ENCODE measurements at places on chromosomes 5 and 9.

GRCh38 chr5:395156-395920 lies 47.6 kb upstream of the EXOC3 start:
- no peak for DNase-seq

GRCh38 chr5:58012102-58012501 lies 447.8 kb downstream of the PLK2 start:
- no peak for DNase-seq

DNA sequence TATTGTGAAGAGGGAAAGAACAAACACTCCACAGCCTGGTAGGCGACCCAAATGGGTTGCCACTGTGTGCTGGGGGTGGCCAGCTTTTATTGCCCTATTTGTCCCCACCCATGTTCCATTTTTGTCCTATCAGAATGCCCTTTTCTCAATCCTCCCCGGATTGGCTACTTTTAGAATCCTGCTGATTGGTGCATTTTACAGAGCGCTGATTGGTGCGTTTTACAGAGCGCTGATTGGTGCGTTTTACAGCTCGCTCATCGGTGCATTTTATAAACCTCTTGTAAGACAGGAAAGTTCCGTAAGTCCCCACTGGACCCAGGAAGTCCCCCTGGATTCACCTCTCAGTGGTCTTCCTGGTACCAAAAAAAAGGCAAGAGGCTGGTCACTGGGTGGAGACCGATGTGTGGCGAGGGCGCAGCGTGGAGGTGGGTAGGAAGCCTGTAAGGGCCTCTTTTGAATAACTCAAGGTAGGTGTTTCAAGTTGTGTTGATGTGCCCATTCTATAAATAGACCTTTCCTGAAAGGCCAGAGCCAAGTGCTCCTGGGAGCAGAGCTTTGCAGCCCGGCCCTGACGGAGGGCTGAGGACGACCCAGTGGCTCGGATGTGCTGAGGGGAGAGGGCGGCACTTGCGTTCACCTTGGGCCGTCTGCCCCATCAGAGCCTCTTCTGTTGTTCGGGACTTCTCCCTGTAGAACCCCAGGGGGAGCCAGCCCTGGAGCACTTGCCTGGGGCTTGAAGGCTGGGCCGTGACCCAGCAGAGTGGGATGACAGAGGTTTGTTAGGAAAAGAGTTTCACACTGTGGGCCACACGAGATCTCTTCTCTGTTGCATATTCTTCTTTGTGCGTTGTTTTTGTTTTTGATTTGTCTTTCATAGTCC lies 7.2 kb upstream of the GFPT2 start:
- DNase-seq, result no peak

GRCh38 chr5:170534177-170534576 lies 30.4 kb downstream of the KCNIP1 start:
- no peak for DNase-seq

GRCh38 chr5:103450333-103451061 lies 112.1 kb downstream of the NUDT12 start:
- DNase-seq, result no peak

DNA sequence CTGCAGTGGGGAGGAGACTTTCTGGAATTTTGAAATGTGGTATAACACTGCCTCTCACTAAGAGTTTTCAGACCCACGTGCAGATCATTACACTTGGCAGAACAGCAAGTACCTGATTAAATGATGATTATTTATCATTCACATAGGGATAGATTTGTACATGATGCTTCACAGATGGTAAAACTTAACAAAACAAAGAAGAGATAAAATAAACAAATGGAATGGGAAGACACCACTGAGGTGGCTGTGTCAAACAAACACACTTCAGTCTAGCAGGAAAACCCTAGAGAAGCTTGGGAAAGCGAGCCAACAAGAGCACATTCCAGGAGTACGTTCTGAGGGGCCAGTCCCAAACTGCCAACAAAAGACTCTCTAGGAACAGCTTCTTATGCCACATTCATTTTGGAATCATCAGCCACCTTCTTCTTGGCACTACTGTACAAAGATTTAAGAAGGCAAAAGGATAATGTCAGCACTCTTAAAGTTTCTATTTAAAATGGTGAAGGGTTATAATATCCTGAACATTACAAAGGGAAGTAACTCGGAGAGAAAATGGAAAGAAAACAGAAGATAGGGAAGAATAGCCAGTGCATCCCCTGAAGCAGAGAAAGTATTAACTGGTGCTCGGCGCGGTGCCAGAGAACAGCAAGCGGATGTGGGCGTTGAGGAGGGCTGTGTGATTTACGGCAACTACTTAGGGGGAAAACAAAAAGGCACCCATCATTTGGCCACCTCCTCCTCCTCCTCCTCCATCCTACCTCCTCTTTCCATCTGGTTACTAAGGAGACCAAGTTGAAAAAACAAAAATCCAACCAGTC lies 1.6 kb downstream of the MED27 start:
- peak; percentile 14 for DNase-seq

DNA sequence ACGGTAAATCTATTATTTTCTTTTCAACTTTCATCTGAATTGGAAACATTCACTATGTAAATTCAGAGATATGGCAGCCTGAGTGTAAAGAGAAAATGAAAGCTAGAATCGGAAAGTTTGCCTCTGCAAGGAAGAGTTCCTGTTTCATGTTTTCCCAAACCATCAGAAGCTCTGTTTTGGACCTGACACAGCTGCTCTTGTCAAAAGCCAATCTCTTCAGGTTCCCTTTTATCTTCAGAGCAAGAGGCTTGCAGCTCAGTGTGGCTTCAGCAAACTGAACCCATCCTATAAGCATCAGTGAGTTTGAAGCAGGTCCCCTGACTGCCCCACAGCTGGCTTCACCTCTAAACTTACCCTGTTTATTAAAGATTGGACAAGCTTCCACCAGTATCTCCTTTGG lies 1099.7 kb downstream of the DTWD2 start:
- no peak for DNase-seq

DNA sequence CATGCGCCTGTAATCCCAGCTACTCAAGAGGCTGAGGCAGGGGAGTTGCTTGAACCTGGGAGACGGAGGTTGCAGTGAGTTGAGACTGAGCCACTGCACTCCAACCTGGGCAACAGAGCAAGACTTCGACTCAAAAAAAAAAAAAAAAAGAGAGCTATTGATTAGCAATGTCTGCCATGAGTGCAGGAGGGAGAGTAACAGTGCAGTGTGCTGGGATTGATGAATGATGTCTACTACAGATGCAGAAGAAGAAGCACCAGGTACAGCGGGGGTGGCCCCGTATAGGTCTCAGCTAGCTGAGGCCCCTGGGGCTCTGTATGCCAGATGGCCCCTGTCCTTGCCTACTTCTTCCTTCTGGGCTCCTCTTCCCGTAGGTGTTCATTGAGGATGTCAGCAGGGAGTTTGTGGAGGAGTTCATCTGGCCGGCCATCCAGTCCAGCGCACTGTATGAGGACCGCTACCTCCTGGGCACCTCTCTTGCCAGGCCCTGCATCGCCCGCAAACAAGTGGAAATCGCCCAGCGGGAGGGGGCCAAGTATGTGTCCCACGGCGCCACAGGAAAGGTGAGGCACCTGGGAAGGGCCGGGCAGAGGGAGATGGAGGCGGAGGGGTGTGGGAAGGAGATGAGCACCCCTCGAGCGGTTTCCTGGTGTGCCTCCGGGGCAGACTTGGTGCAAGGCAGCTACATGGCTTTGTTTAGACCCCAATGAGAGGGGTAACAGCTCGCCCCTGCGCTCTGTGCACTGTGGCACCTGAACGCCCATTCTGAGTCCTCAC lies 13.5 kb downstream of the ASS1 start:
- no peak for DNase-seq

- DNase-seq, result no peak
Measured at GRCh38 chr5:38745836-38746732, 99.7 kb upstream of the OSMR start.
